Transverse colon (tissue), 4 donors: ENCODE measurements at places on chromosomes 2 and 18. TPM values are rescaled to one million over a fixed set of nuclear protein-coding genes. Genes with fewer than 3 reads are reported as not detected.

Gene CYP27C1
- total RNA-seq = not detected

Gene PAX8
- 11.2 TPM for total RNA-seq

Gene SEPTIN2
- total RNA-seq = 264 TPM

Gene MDH1B
- total RNA-seq = 0.55 TPM

DNA sequence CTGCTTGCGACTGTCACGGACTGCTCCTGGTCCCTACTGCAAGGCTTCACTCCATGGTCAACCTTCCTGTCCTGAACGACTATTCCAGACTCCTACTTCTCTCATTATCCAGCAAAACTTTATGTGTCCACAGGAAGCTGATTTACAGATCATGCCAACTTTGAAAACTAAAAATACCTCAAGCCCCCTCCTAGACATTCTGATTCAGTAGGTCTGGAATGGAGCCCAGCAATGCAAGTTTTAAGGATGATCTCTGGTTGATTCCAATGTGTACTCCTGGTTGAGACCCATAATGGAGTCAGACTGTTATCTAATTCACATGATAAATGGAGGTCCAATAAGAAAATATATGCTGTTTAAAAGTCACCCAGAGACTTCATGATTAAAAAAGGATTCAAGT, 13.1 kb upstream of the LRATD1 start:
- H3K36me3 ChIP-seq = no peaks in the 10 kb centered on the region
- H3K4me1 ChIP-seq = peaks cover 14% of the 10 kb centered on the region
- no peak overlapping the region for H3K27ac ChIP-seq
- no peak overlapping the region for H3K4me3 ChIP-seq

DNA sequence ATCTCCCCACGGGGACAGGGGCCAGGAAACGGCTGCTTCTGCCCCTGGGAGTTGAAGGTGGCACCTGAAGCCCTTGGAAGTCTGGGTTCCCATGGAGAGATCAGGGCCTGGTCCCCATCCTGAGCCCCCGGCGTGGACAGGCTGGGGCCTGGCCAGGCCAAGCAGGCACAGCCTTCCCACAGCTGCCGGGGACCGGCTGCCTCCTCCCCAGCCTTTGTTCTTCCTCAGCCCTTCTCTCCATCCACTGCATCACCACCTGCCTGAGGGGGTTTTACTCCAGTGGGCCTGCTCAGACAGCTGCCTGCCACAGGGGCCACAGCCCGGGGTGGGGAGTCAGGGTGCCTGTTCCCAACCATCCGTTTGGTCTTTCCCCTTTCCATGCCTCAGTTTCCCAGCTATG, 187.7 kb downstream of the INHBB start:
- no peak overlapping the region for H3K4me3 ChIP-seq
- H3K27me3 ChIP-seq = no peaks in the 10 kb centered on the region
- no peaks in the 10 kb centered on the region for H3K36me3 ChIP-seq
- no peaks in the 10 kb centered on the region for H3K4me1 ChIP-seq

GRCh38 chr2:26887151-26887550, 39.2 kb downstream of the DPYSL5 start:
- no peak overlapping the region for H3K27ac ChIP-seq
- DNase-seq = no peak
- no peaks in the 10 kb centered on the region for H3K36me3 ChIP-seq
- no peak overlapping the region for H3K4me3 ChIP-seq
- no peaks in the 10 kb centered on the region for H3K4me1 ChIP-seq

- H3K4me1 ChIP-seq = no peaks in the 10 kb centered on the region
- DNase-seq = no peak
- H3K27me3 ChIP-seq = no peaks in the 10 kb centered on the region
- no peaks in the 10 kb centered on the region for H3K36me3 ChIP-seq
- no peak overlapping the region for H3K4me3 ChIP-seq
These were observed 36.4 kb upstream of the CXCR4 start for GRCh38 chr2:136154384-136154783.
